AG08395 (cell line): ENCODE measurements at places on chromosomes 4 and X.

- no peak for DNase-seq
Observed at GRCh38 chr4:172547724-172548123, 620.9 kb upstream of the GALNT7 start.

DNA sequence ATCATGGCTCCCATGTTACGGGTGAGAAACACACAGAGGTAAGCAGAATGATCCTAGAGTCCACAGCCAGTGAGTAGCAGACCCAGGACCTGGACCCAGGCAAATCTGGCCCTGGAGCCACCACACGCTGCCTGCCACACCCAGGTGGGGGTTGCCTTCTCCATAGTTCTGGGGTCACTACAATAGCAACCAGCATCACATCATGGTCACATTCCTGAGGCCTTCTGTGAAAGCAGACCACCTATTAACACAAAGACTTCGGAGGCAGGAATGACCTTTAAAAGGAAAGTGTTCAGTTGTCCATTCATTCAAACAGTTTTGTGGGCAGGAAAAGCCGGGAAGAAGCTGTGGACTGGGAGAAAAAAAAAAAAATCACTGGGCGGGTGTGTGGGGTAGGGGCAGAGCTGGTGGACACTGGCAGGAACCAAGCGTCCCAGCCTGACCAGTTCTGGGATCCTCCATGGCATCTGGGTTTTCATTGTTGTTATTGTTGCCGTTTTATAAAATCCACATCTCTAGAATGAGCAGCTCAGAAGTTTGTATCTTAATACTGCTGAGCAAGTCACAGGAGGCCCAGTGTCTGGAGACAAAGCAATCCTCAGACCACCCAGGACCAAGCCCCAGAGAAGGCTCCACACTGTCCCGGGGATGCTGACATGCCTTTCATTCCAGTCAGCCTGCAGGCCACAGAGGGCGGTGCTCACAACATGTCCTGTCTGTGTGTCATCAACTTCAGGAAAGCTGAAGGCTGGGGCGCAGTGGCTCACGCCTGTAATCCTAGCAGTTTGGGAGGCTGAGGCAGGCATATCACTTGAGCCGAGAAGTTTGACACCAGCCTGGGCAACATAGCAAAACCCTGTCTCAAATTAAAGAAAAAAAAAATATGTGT lies 67.0 kb downstream of the SEL1L3 start:
- DNase-seq: peak; percentile 95

GRCh38 chr4:89906777-89907521 lies 12.3 kb downstream of the MMRN1 start:
- no peak for DNase-seq

DNA sequence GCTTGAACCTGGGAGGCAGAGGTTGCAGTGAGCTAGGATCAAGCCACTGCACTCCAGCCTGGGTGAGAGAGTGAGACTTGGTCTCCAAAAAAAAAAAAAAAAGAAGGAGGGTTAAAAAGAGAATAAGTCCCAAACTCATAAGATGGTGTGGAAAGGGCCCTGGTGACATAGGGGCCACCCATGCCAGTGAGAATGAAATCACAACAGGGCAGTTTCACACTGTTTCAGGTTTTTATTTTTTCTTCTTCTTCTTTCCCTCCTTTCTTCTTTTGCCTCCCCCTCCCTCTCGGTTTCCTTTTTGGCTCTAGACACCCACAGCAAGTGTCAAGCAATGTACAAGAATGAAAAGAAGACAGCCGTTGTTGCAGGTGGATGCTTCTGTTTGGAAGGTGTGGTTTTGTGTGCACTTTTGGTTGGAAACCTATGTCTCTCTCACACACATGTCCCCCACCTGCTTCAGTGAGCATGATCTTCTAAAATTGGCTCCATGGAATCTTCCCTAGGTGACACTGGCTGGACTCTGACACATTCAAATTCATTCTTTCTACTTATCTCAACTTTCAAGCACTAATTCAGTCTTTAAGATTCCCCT lies 14.4 kb upstream of the TLR8 start:
- no peak for DNase-seq

GRCh38 chr4:163048447-163048846 lies 118.2 kb downstream of the NAF1 start:
- peak; percentile 27 for DNase-seq

DNA sequence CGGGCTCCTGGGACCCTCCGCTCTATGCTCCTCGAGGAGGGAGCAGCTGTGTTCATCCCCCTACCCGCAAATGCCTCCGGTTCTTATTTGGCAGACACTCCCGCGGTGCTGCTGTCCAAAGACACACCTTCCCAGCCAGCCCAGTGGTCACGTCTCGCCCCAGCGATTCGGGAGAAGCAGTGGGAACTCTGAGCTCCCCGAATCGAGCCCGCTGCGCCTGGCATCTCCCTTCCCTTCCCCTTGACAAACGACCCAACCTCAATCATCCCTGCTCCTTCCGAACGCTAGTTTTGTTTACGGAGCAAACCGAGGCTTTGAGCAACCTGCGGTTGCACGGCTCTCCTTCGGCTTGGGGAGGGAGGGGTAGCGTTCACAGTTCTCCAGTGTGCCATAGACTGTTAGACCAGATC lies 317 bp upstream of the FRMPD4 start:
- no peak for DNase-seq

DNA sequence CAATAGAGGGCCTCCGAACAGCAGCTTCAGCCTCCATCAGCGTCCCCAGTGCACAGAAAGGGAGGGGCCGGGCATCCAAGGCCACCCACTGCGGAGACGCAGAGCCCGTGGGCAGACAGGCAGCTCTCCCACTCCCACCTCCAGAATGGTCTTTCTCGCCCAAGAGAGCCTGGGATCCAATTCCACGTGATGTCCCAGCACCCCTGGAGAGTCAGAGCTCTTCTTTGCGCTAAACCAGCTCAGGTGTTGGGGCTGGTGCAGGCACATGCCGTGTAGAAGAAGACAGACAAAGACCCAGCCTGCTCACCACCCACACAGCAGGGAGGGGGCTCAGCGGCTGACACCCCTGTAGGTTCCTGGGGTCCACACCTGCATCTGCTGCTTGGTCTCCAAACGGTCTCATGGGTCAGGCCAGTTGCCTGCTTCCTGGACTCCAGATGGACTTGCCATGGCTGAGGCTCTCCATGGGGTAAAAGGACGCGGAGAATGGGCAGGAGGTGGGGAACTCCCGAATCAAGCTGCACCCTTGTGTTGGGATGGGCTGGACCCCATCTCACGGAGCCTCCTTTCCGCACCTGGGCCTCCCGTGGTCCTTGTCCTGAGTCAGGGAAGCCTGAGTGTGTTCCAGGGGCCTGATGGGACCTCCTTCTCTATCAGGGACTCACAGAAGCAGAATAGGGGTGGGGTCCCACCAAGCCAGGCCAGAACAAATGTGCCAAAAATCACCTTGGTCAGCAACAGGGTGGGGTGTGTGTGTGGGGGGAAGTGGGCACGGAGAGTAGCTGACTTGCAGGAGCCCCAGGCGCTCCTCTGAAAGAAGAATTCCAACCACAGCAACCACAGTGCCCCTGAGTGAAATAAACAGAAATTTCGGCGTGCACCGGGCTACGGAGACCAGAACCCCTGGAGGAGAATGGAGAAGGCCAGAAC lies 11.6 kb upstream of the ASMTL start:
- no peak for DNase-seq
